ENCODE measurements at places on chromosomes 4 and X.

GRCh38 chr4:150974750-150975149 lies 40.3 kb downstream of the LRBA start:
- DNase-seq, result no peak

GRCh38 chr4:126445596-126445995 lies 1130.8 kb downstream of the FAT4 start:
- DNase-seq, result no peak

GRCh38 chr4:78602334-78602733 lies 50.8 kb downstream of the ANXA3 start:
- DNase-seq, result no peak

GRCh38 chr4:145348291-145348690 lies 133.4 kb upstream of the SMAD1 start:
- no peak for DNase-seq

GRCh38 chr4:8870647-8871416 lies 807 bp downstream of the HMX1 start:
- no peak for DNase-seq

- DNase-seq, result no peak
Observed at GRCh38 chr4:128810331-128810870, 901 bp downstream of the JADE1 start.

DNA sequence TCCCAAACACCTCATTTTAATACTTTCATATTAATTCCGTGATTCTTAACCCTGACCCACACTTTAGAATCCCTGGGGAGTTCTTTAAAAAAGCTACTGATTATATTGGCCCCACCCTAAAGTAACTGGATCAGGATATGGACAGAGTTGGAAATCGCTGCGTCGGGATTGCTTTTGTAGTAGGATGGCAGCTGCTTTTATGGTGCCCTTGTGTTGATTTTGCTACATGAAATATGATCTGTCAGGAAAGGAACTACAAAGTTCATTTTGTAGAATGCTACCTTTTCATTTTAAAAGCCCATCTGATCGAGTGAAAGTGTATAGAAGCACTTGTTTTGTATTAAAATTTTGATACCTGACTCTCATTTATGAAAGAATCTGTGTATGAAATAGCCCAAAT lies 43.6 kb downstream of the TMEM131L start:
- no peak for DNase-seq

GRCh38 chr4:187108845-187109244 lies 385.2 kb upstream of the FAT1 start:
- no peak for DNase-seq

DNA sequence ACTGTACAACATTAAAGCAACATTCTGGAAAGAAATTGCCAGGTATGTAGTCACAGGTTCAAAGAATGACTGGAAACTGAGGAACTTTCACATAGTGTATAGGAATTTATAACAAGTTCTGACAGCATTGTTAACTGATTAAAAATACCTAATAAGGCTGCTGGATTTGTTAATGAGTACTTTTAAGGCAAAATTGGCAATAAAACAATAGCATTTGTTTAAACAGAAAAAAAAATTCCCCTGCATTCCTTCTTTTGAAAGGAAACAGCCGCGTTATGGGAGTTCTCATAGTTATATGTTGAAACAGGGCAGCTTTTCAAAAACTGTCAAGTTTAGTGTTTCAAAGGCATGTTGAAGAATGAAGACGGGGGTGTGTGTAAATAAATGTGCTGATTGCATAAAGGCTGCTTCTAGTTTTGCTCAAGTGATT lies 282.5 kb upstream of the FAT1 start:
- DNase-seq, result no peak

GRCh38 chr4:124253080-124253479 lies 459.5 kb downstream of the ANKRD50 start:
- no peak for DNase-seq

DNA sequence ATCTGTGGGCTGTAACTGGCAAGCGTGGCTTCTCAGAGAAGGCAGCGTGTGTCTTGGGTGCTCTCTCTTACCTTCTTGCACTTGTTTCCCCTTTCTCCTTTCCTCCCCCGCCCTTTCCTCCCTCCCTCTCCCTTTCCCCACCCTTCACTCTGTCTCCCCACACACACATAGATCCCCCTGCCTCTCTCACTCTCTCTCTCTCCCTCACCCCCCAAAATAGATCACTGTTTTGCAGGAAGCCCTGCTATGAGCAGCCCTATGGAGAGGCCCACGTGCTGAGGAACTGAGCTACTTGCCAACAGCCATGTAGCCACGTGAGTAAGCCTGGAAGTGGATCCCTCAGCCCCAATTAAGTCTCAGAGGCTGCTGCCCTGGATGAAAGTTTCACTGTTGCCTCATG lies 4.3 kb upstream of the PNMA6E start:
- DNase-seq, result no peak

GRCh38 chr4:152563209-152563608 lies 27.3 kb upstream of the FBXW7 start:
- DNase-seq, result no peak

- no peak for DNase-seq
Observed at GRCh38 chr4:185004562-185005218, 13.6 kb upstream of the HELT start.

DNA sequence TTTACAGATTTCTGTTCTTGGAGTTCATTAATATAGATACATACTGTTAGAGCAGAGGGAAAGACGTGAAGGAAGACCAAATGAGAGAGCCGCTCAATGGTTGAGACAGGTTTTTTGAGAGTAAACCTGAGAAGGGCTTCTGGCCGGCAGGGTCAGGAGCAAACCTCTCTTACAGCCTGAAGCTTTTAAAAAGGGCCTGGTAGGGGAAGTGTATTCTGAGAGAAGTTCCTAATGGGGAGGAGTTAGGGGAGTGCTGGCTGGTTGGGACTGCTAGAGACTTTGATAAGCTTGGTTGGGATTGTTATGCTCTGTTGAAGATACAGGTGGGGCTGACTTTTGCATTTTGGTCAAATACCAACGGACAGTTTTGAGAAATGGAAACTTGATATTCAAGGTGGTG lies 186.8 kb upstream of the PABPC4L start:
- no peak for DNase-seq

DNA sequence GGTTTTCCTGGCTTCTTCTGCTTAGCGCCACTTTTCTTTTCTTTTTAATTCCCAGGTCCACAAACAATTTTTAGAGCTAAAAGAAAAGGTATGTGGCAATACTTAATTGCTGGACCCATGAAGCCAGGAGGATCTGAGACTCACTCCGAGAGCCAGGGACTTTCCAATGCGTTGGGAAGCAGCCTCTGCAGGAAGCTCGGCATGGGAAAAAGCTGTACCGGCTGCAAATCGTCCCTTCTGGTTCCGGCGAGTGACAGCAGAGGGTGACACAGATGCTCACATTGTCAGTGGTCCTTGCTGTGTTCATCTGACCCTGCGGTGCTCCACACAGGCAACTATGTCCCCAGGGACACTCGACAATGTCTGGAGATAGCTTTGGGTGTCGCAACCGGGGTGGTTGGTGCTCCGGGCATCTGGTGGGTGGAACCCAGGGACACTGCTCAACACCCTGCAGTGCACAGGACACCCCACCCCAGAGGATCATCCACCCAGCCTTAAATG lies 164.0 kb downstream of the PRKX start:
- DNase-seq, result no peak

DNA sequence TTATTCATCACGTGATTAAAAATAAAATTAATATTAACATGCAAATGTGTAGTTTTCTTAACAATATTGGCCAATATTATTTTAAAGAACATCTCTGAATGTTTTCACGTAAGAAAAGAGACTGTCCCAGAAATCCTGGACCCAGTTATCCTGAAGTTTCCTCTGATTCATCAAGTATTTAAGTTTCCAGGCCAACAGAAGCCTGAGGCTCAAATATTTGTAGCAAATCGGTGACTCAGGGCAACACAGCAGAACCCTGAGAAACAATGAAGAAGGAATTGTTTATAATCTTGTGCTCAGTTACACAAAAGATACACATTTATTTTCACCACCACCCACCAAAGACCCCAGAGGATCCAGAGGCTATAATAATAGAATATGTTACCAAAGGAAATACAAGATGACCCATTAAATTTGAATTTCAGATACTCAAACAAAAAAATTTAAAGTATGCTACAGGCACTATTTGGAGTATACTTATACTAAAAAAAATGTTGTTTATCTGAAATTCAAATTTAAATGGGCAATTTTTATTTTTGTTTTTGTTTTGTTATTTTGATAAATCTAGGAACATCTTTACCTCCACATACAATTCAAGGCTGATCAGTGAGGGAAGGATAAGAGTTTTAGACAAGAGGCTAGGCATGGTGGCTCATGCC lies 33.9 kb upstream of the SLC7A11 start:
- DNase-seq, result no peak

DNA sequence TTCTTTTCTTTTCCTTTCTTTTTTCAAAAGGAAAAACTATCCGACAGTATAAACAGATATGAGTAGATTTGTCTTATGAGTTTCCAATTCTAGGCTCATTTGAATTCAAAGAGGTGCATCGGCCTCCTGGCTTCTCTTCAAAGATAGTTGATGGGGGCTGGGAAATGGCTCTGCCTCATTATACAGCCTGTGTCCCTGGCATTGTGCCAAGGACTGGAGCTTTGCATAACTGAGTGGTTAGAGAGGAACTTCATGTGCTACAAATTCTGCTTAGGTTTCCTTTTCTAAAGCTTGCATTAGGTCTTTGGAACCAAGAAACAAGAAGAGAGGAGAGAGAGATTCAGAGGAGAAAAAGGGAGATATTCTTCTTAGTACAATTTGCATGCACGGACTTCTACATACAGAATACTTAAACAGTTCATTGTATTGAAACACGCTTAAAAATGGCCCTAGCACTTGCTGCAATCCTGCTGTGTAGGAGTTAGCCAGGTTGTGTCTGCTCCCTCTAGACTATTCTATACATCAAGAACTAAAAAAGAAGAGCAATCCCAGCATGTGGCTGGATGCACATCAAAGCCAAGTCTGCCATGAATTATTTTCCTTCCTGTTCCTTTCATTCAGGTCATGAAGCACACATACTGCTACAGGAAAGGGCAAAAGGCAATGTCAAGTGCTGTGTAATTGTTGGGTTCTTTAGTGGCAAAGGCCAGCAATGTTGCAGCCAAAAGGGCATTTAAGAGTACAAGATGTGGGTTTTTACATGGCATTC lies 70.9 kb downstream of the INTS12 start:
- DNase-seq, result no peak

DNA sequence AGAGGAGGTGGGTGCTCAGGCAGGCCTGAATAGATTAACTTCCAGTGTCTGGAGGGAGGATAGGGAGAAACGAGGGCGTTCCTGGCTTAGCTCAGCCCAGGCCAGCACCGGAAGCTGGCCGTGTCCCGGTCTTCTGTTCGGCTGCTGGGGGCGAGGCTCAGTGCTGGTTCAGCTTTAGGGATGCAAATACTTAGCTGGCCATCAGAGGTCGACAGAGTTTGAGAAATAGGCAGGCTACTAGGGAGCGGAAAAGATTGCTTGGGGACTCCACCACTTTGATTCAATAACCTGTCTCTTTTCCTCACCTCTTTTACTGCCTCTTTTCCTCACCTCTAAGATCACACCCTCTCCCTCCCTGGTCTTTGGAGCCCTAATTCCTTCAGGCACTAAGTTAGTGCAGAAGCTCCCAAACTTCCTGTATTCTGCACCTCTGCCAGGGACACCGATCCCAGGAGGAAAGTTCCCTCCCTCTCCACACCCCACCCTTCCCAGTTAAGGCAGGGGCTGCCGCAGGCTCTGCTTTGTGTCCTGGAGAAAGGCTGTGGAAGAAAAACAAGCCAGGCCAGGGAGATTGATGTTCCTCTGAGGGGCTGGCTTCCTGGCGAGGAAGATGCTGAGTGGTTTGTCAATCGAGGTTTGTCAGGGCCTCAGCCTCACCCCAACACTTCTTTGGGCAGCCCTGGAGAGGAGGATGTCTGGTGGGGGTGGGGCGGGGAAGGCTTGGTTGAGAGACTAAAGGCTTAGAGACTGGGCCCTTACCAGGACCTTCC lies 6.0 kb upstream of the EFNB1 start:
- DNase-seq, result no peak

DNA sequence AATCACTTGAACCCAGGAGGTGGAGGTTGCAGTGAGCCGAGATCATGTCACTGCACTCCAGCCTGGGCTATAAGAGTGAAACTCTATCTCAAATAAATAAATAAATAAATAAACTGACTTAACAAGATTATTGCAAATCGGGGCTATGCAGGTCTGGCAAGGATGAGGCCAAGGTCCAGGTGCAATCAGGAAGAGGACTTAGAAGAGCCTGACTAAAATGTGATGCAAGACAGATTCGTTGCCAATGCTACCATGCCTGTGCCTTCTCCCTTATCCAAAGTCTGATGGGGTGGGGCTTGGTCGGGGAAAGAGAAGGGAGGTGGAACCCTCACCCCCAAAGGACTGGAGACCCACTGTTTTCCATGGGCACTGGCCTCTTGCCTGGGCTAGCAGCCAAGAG lies 14.7 kb downstream of the ZCCHC13 start:
- no peak for DNase-seq

GRCh38 chrX:110180176-110180927 lies 137.5 kb downstream of the AMMECR1 start:
- DNase-seq, result no peak

GRCh38 chr4:3877236-3877635 lies 111.1 kb downstream of the ADRA2C start:
- DNase-seq, result no peak

DNA sequence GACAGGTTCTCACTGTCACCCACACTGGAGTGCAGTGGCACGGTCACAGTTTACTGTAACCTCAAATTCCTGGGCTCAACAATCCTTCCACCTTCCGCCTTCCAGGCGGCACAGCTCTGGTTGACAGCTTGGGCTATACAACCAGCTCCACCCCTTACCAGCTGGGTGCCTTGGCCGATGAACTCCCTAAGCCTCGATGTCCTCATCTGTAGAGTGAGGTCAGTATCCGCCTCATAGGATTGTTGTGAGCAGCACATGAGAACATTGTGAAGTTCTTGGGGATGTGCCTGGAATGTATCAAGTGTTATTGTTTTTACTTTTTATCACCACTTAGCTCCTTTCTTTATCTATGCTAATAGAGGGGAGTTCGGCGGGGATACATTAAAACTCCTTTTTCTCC lies 23.3 kb downstream of the UCHL1 start:
- DNase-seq, result no peak

- no peak for DNase-seq
Observed at GRCh38 chr4:89021684-89022083, 35.3 kb downstream of the FAM13A start.

GRCh38 chr4:89287945-89288344 lies 19.7 kb downstream of the GPRIN3 start:
- DNase-seq, result no peak

DNA sequence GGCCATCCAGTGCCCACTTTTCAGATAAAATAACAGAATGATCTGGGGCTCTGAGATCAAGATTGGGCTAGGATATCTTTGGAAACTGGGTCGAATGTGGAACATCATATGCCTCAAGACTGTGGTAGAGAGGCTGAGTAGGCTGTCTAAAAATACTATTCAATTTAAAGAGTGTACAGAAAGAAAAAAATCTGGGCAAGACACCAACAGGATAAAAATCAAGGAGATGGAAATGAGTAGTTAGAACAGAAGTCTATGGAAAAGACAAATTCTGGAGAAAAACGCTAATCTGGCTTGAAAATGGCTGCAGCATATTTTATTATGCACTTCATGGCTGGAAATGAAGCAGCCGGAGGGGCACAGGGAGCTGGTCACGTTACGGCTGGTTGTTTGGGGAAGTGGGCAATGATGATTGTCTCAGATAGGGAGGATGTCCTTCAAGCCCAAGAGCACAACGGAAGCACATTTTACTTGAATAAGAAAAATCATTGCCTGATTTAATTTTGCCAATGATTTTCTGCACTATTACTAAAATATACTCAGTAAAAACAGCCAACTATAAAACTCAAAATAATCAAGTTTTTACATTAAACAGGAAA lies 27.1 kb upstream of the MAPK10 start:
- DNase-seq, result no peak
